Activated naive CD8-positive, alpha-beta T cell treated with anti-CD3 and anti-CD28 coated beads for 36 hours (primary cell): ENCODE measurements at places on chromosomes 2 and 18. TPM values are rescaled to one million over a fixed set of nuclear protein-coding genes. Genes with fewer than 3 reads are reported as not detected.

GRCh38 chr2:171412571-171413175 lies 21.1 kb downstream of the METTL8 start:
- H3K36me3 ChIP-seq = peaks cover 16% of the 10 kb centered on the region
- H3K4me1 ChIP-seq = peaks cover 24% of the 10 kb centered on the region
- H3K27me3 ChIP-seq = no peaks in the 10 kb centered on the region
- no peak overlapping the region for H3K27ac ChIP-seq
- no peak for DNase-seq

- DNase-seq = peak; percentile 68
- peak overlapping the region; percentile 67 for H3K27ac ChIP-seq
- H3K4me3 ChIP-seq = peak overlapping the region; percentile 26
- peaks cover 2% of the 10 kb centered on the region for H3K36me3 ChIP-seq
These were observed 71.6 kb downstream of the ACTR2 start for GRCh38 chr2:65299246-65299645.

GRCh38 chr2:144379851-144380311 lies 140.0 kb downstream of the ZEB2 start:
- H3K27ac ChIP-seq = no peak overlapping the region
- H3K36me3 ChIP-seq = peaks cover 5% of the 10 kb centered on the region
- no peak for DNase-seq
- H3K4me3 ChIP-seq = no peak overlapping the region
- H3K27me3 ChIP-seq = no peaks in the 10 kb centered on the region
- peaks cover 56% of the 10 kb centered on the region for H3K4me1 ChIP-seq

The ITGA4 gene
- total RNA-seq = 71.9 TPM

The SMCHD1 gene
- total RNA-seq = 85.1 TPM

The ACADL gene
- not detected for total RNA-seq
